Stimulated activated CD8-positive, alpha-beta memory T cell treated with anti-CD3 and anti-CD28 coated beads, Interleukin-15, amount 100 ng/mL, for 4 hours (primary cell): ENCODE measurements at places on chromosomes 5 and 9.

GRCh38 chr5:115626445-115626823 is 598 bp upstream of the TMED7 start:
- no peak for DNase-seq

DNA sequence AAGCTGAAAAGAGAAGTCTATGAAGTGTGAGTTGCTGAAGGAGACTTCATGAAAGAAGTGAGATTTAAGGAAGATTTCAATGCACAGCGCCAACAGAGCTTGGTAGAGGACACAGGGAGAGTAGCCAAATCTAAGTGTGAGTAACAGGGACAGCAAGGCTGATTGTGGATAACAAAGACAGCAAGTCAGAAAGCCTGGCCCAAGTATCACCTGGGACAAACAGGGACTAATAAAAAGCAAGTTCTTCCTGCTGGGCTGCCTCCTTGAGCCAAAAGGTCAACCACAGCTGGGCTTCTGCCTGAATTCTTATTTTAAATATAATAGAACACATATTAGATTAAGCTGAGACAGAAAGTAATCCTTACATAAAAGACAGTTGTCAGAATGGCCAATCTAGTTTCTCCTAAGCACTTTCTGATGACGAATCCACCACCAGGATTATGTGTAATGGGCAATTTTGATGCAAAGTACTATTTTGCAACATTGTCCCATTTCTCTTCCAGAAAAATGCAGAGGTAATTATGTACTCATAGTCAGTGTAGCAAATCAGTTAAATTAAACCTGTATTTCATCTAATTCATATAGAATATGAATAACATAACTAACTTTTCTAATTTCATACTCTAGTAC is 73.8 kb downstream of the MAPKAP1 start:
- DNase-seq: no peak

GRCh38 chr5:61994171-61994570 is 311.8 kb upstream of the KIF2A start:
- DNase-seq: no peak

GRCh38 chr5:148733601-148734438 is 79.5 kb upstream of the HTR4 start:
- DNase-seq: peak; percentile 42

GRCh38 chr9:83665580-83666200 is 42.1 kb downstream of the UBQLN1 start:
- no peak for DNase-seq

DNA sequence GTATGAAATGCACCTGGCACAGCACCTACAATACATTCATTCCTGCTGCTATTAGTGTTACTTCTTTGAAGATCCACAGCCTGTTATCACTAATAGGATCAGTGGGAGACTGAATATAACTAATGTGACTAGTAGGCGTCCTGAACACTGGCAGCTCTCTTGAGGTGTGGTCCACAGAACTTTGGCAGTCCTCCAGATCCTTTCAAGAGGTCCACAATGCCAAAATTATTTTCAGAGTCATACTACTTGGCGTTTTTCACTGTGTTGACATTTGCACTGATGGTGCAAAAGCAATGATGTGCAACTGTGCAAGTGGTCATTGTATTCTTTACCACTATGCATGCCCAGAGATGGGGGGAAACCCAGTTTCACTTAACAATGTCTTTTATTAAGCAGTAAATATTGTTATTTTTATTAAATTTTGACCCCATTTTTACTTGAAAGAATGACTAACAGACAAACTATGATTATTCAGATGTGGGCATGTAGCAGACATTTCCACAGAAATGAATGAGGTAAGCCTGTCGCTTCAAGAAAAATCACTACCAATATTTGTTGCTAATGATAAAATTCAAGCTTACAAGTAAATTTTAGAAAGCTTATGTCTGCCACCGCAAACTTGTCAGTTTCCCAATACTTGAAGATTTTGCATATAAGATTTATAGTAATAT is 48.9 kb downstream of the ADRB2 start:
- DNase-seq: no peak

DNA sequence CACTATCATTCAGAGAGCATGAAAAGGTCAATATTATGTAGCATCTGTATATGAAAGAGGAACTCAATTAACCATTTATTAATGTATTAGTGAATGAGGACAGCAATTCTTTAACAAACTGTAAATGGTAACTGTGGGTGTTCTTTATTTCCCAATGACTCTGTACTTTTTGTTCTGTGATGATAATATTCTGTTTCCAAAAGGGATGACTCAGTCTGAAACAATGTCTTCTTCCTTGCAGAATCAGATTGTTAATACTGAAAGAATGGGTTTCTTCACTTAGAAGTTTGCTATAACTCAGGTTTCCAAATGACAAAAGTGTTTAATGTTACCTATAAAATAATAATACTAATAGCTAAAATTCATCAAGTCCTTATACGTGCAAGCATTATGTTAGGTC is 1518.7 kb upstream of the WWC1 start:
- DNase-seq: no peak
